ENCODE measurements at places on chromosomes 4 and X.

DNA sequence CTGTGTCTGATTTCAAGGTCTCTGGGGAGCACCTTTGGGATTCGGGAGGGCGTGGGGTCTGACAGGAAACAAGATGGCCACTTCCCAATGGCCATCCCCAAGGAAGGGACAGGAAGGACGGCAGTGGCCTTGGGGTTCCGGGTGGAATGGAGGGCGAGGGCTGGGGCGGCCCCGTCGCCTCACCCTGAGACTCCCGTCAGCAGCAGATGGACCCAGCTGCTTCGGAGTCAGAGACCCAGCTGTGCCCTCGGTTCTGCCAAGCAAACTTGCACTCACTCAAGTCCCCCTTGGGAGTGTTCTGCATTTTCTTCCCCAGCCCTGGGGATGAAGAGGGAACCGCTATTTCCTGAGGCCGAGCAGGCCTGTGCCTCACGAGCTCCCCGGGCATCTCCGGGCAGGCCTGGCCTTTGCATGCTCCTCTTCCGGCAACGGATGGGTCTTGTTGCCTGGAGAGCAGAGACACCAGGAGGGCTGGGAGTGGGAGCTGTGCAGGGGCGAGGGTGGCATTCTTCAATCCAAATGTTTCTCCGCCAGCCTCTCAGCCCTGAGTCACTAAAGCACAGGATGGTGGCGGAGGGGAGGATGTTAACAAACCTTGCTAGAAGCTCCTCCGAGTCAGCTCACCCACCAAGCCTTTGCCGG, 6.8 kb upstream of the DUSP9 start:
- DNase-seq, result no peak

- DNase-seq, result peak; percentile 2
These were observed 30.9 kb downstream of the PAGE2 start for GRCh38 chrX:55119712-55120111.

- DNase-seq, result no peak
These were observed 145.1 kb downstream of the COL4A5 start for GRCh38 chrX:108584617-108585211.

- no peak for DNase-seq
These were observed 7.4 kb downstream of the ARHGAP10 start for GRCh38 chr4:147739239-147739823.

DNA sequence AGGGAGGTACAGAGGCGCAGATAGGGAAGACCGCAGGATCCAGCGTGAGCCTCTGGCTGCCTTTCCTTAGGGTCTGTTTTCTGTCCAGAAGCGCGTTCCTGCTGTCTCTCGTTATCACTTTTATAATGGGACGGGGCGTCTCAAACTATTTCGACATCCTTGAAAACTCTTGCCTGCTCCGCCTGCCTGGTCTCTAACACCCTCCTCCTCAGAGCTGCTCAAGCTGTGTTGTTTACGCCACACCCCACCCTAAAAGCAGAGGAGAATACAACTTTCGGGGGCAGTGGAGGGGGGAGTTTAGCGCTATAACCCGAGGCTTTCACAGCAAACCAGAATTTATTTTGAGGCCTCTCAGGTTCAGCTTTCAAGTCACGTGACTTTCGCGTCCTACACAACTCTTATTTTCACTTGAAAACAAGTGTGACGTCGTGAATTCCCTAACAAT, 646 bp upstream of the FAM3A start:
- no peak for DNase-seq

DNA sequence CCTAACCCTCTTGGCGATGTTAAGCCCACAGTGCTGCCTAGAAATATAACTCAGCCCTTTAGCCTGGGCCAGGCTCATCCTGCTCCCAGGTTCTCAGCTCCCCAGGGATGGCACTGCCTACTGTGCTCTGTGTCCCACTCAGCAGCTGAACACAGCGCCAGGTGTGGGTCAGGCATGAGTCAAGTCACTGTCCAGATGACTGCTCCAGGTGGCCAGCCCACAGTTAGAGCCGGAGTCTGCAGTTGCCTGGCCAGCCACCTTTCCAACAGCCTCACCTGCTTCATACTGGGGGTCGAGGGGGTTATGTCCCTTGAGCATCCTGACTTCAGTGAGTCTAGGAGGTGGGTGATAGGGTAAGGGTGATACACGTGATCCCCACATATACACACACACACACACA, 48.4 kb downstream of the TBC1D14 start:
- no peak for DNase-seq

- no peak for DNase-seq
These were observed 2.0 kb downstream of the SETD7 start for GRCh38 chr4:139553751-139554641.

DNA sequence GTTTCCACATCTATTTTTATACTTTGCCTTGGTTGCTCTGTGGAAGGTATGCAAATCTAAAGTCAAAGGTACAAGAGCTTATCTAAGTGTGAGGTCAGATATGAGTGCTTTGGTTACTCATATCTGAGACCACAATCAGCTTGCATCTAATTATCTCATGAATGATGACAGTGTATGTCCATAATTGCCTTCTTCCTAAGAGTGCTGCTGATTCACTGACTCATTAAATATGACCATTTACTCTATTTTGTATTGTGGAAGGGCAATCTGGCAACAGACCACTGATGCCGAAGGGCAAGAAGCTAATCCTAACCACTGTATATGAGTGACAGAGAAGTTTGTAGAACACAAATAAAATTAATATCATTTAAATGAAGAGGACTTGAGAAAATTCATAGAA, 1190.2 kb upstream of the AGA start:
- DNase-seq, result no peak

Data from hepatic stellate cell (primary cell).